Activated T-helper 17 cell treated with anti-CD3 and anti-CD28 coated beads, Interleukin-2, amount 50 U/mL, for 72 hours (primary cell): ENCODE measurements at places on chromosomes 12 and 14. TPM values are rescaled to one million over a fixed set of nuclear protein-coding genes. Genes with fewer than 3 reads are reported as not detected.

GRCh38 chr12:47377414-47378221 is 297.9 kb upstream of the AMIGO2 start:
- peak; percentile 57 for ATAC-seq
- no peaks in the 10 kb centered on the region for H3K27me3 ChIP-seq
- peaks cover 25% of the 10 kb centered on the region for H3K4me1 ChIP-seq
- H3K36me3 ChIP-seq, result no peaks in the 10 kb centered on the region
- H3K27ac ChIP-seq, result peak overlapping the region; percentile 37

DNA sequence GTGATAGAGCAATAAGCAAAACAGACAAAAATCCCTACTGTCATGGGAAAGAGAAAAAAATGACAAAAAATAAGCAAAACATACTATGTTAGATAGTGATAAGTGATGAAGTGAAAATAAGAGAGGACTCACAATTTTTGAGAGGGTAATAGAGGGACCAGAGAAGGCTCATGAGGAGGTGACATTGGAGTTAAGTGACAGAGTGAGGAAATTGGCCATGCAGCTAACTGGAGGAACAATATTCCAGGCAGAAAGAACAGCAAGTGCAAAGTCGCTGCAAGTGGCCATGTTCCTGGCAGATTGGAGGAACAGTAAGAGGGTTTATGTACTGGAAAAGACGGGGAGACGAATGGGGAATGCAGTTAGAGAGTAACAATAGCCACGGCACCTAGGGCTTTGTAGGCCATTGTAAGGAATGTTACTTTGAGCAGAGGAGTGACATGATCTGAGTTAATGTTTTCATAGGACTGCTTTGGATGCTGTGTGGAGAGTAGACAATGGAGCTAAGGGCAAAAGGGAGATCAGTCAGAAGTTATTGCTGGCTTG is 1.4 kb upstream of the SAV1 start:
- no peak overlapping the region for H3K27ac ChIP-seq
- H3K4me1 ChIP-seq, result no peaks in the 10 kb centered on the region
- no peak overlapping the region for H3K4me3 ChIP-seq
- H3K27me3 ChIP-seq, result no peaks in the 10 kb centered on the region
- peaks cover 19% of the 10 kb centered on the region for H3K36me3 ChIP-seq
- ATAC-seq, result no peak

DNA sequence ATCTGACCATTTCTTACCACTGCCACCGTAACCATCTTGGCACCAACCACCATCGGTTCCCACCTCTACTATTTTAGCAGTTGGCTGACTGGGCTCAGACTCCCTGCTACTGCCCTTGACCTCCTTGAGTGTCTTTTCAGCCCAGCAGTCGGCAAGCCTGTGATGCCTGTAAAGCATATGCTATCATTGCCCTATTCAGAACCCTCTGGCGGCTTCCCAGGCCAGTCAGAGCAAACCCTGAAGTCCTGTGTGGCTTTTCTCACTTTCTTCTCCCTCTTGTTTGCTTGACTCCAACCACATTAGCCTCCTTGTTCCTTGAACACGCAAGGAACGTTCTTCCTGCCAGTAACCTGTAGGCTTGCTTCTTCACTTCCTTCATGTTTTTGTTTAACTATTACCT is 6.2 kb downstream of the IRAK3 start:
- H3K4me3 ChIP-seq, result no peak overlapping the region
- no peak for ATAC-seq
- peaks cover 3% of the 10 kb centered on the region for H3K4me1 ChIP-seq
- H3K36me3 ChIP-seq, result no peaks in the 10 kb centered on the region
- peaks cover 41% of the 10 kb centered on the region for H3K27me3 ChIP-seq

DNA sequence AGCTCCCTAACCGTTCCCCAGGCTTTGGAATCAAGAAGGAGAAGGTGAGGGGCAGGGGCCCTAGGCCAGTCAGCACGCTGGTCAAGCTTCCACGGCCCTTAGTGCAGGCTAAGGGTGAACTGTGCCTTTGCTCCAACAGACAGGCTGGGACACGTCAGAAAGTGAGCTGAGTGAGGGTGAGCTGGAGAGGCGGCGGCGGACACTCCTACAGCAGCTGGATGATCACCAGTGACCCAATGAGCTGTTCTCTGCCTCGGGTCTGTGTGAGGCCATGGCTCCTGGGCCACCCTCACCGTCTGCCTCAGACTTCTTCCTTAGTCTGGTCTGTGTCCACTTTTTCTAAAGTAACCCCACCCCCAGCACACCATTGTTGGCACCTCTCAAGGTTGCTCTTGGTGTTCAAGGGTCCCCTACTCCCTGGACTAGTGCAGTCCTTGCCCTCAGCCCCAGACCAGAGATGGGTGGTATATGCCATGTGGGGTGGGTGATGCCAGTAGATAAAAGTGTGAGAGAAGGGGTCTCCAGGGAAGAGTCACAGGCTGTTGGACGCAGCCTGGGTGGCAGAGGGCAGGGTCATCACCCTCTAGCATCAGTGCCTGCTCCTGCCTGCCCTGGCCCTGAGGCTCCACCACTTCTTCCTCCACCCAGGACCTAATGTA is 20.7 kb downstream of the PRPF40B start:
- peaks cover 53% of the 10 kb centered on the region for H3K36me3 ChIP-seq
- H3K27me3 ChIP-seq, result no peaks in the 10 kb centered on the region
- H3K27ac ChIP-seq, result peak overlapping the region; percentile 57

The RFX4 gene
- total RNA-seq, result not detected

- H3K27ac ChIP-seq, result no peak overlapping the region
- no peak for ATAC-seq
- H3K36me3 ChIP-seq, result no peaks in the 10 kb centered on the region
- no peaks in the 10 kb centered on the region for H3K4me1 ChIP-seq
- H3K4me3 ChIP-seq, result no peak overlapping the region
Observed at GRCh38 chr12:3117144-3117581, 40.0 kb downstream of the TSPAN9 start.

GRCh38 chr12:6569312-6569711 is 1.2 kb upstream of the NOP2 start:
- ATAC-seq, result no peak
- H3K4me3 ChIP-seq, result peak overlapping the region; percentile 94
- H3K27me3 ChIP-seq, result no peaks in the 10 kb centered on the region

The CPM gene
- total RNA-seq, result 6.3 TPM

- peaks cover 7% of the 10 kb centered on the region for H3K27me3 ChIP-seq
- no peaks in the 10 kb centered on the region for H3K36me3 ChIP-seq
- ATAC-seq, result no peak
- no peak overlapping the region for H3K27ac ChIP-seq
- no peaks in the 10 kb centered on the region for H3K4me1 ChIP-seq
Observed at GRCh38 chr12:66050610-66051009, 79.9 kb downstream of the LLPH start.

The C14orf39 gene
- total RNA-seq, result not detected

The PHC1 gene
- total RNA-seq, result 13.0 TPM

GRCh38 chr14:20606190-20606901 is 15.2 kb upstream of the RNASE12 start:
- H3K36me3 ChIP-seq, result no peaks in the 10 kb centered on the region
- H3K27me3 ChIP-seq, result no peaks in the 10 kb centered on the region
- peaks cover 8% of the 10 kb centered on the region for H3K4me1 ChIP-seq
- no peak overlapping the region for H3K4me3 ChIP-seq

GRCh38 chr12:45336762-45337596 is 121.1 kb downstream of the ANO6 start:
- no peaks in the 10 kb centered on the region for H3K4me1 ChIP-seq
- ATAC-seq, result no peak
- H3K36me3 ChIP-seq, result peaks cover 29% of the 10 kb centered on the region

- H3K36me3 ChIP-seq, result peaks cover 6% of the 10 kb centered on the region
- no peak overlapping the region for H3K27ac ChIP-seq
- ATAC-seq, result no peak
- no peaks in the 10 kb centered on the region for H3K4me1 ChIP-seq
Observed at GRCh38 chr12:49328816-49329215, 5.8 kb downstream of the TROAP start.

The PLA2G1B gene
- total RNA-seq, result not detected

DNA sequence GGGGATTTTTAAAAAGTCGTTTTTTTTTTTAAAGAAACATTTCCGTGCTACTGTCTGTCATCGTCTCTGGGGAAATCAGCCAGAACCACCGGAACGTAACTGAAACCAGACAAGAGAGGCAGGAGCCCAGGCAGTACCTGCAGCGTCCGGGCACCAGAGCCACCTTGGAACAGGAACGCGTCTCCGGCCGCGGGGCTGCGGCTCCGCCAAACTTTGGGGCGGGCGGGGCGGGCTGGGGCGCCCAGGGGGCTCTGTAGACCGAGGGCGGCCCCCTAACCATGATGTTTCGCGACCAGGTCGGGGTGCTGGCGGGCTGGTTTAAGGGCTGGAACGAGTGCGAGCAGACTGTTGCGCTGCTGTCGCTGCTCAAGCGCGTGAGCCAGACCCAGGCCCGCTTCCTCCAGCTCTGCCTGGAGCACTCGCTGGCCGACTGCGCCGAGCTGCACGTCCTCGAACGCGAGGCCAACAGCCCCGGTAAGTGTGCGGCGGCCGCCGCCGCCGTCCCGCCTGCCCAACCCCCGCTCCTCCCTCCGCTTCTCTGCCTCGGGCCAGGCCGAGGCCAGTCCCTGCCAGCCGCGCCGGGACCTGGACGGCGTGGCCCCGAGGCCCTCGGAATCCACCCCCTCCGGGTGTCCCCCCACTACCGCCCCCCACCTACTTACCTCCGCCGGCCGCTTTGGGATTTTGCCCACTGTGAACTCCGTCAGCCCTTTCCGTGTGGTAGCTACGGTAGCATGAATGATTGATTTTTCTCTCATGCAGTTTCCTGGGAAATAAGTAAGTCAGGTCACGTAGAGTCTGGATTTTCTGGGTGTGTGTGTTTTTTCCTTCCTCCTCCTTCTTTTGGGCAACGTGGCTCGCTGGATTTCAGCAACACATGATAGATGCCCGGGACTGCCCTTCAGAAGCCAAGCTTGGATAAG is 972 bp downstream of the SAMD4A start:
- peak; percentile 25 for ATAC-seq
- peak overlapping the region; percentile 92 for H3K4me3 ChIP-seq
- peak overlapping the region; percentile 73 for H3K27ac ChIP-seq
- H3K4me1 ChIP-seq, result no peaks in the 10 kb centered on the region
- peaks cover 5% of the 10 kb centered on the region for H3K27me3 ChIP-seq

- ATAC-seq, result no peak
- peaks cover 9% of the 10 kb centered on the region for H3K27me3 ChIP-seq
- no peaks in the 10 kb centered on the region for H3K4me1 ChIP-seq
- H3K36me3 ChIP-seq, result no peaks in the 10 kb centered on the region
- H3K4me3 ChIP-seq, result no peak overlapping the region
Observed at GRCh38 chr12:10235761-10236631, 23.3 kb downstream of the GABARAPL1 start.

GRCh38 chr14:60514741-60515491 is 6.0 kb downstream of the SIX6 start:
- ATAC-seq, result no peak
- H3K4me3 ChIP-seq, result peak overlapping the region; percentile 31
- H3K27me3 ChIP-seq, result peaks cover 52% of the 10 kb centered on the region
- H3K27ac ChIP-seq, result no peak overlapping the region
- no peaks in the 10 kb centered on the region for H3K36me3 ChIP-seq
- peaks cover 5% of the 10 kb centered on the region for H3K4me1 ChIP-seq

DNA sequence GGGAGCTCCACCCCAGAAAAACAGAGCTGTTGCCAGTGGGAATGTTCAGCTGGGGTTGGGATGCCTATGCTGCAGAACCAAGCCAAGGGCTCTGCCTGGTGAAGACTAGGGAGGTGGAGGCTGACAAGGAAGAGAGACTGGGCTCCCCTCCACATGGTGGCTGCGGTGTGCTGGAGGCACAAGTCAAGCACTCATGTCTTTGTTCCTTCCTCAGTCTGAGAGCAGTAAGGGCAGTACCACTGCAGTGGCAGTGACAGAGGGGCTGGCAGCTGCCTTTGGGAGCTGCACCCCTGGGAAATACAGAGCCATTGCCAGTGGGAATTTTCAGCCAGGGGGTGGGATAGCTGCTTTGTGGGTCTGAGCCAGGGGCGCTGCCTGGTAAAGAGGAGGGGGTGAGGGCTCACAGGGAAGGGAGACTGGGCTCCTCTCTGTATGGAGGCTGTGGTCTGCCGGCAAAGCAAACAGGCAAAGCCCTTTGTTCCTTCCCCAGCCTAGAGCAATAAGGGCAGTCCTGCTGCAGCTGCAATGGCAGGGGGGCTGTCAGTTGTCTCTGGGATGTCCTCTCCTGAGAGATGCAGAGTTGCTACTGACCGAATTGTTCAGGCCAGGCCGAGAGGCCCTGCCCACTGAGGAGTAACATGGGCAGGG is 255.9 kb downstream of the RAD51B start:
- H3K27ac ChIP-seq, result no peak overlapping the region
- H3K36me3 ChIP-seq, result no peaks in the 10 kb centered on the region
- no peak overlapping the region for H3K4me3 ChIP-seq

The MIP gene
- not detected for total RNA-seq

DNA sequence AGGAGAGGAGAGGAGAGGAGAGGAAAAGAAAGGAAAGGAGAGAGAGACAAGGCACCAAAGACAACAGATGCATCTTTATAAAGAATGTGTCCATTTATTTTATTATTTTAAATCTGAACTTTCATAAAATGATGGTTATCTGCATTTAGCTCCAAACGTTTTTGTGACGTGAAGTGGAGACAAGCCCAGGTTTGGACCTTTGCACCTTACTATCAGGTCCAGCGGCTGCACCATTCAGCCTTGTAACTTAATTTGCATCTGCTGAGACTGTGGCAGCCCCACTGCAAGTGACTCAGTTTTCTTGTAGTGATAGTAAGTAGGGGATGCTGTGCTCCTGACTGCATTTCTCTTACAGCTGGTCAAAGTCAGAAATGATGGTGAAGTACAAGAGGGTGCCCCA is 130.7 kb downstream of the NTF3 start:
- peaks cover 8% of the 10 kb centered on the region for H3K27me3 ChIP-seq
- no peak overlapping the region for H3K27ac ChIP-seq
- no peaks in the 10 kb centered on the region for H3K36me3 ChIP-seq
- H3K4me1 ChIP-seq, result no peaks in the 10 kb centered on the region
- no peak overlapping the region for H3K4me3 ChIP-seq
- ATAC-seq, result no peak
